Stimulated activated memory B cell treated with anti-CD40 and anti-IgM and Interleukin-4, amounts not matched to agents 10 μg/mL and 1 μg/mL and 100 μg/mL, for 72 hours (primary cell): ENCODE measurements at places on chromosomes 1 and 21.
A peak's percentile ranks its signal among the peaks of the same experiment; 100 is the strongest.

GRCh38 chr1:3031401-3032221 is 10.3 kb downstream of the ACTRT2 start:
- peak; percentile 6 for ATAC-seq

DNA sequence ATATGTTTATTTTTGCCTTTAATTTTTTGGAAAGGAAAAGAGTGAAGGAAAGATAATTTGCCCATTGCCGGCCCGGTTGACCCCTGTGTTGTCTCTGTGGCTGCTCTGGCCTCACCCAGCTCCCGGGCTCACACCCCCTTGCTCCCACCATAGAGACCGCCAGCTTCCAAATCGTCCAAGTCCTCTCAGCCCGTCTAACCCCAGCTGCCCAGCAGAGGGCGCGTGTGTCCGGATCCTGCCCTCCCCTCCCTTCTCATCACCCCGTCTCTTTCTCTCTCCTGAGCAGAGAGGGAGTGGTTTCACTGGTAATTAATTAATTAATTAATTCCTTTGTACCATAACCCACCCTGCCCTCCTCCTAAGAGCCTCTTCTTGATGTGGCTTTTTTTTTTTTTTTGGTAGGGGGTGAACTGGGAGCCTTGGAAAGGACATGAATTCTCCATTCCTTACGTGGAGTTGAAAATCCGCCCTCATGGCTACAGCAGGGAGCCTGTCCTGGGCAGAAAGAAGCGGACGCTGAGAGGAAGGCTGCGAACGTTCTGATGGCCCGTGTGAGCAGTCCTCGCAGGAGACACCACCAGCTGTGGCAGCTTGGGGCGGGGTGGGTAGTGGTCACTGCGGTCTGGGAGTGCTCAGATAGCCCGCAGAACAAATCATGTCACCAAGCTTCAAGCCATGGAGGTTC is 45.9 kb downstream of the KIAA0040 start:
- ATAC-seq = peak; percentile 60

GRCh38 chr1:17887661-17888371 is 132.7 kb downstream of the ACTL8 start:
- no peak for ATAC-seq

- ATAC-seq = peak; percentile 92
Measured at GRCh38 chr1:221166559-221167318, 287.5 kb downstream of the HLX start.

GRCh38 chr1:162294015-162294414 is 82.6 kb downstream of the SPATA46 start:
- ATAC-seq = no peak

DNA sequence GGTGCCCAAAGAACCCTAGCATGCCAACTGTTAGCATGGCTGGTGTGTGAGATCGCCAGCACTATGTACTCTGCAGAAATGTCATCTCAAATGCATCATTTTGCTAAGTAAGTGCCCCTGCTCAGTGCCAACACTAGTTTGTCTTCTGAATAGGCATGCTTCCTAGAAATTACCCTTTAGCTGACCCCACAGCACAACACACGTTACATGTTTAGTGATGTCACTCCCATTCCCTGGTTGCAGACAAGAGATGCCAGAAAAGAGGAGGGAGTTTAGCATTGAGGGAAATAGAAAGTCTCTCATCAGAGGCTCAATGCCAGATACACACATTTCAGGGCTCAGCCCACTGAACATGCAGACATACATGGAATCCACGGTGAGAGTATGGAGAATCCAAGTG is 9.3 kb upstream of the ST6GALNAC3 start:
- no peak for ATAC-seq

GRCh38 chr1:237814319-237814924 is 76.3 kb downstream of the ZP4 start:
- no peak for ATAC-seq

DNA sequence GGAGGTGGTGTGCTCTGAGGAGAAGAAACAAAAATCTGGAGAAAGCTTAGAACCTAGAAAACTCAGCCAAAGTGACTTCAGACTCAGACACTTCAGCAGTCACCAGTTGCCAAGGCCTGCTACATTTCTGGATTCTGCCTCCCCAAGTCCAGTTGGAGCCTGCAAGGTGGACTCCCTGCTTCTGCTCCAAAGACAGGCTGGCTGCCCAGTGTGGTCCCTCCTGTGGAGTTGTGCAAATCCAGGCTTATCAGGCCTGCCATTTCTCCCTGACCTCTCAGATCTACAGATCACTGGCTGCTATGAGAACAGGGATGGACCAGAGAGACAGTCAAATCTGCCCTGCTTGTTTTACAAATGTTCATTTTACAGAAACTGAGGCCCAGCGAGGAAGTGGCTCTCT is 9.9 kb downstream of the CACHD1 start:
- peak; percentile 40 for ATAC-seq

DNA sequence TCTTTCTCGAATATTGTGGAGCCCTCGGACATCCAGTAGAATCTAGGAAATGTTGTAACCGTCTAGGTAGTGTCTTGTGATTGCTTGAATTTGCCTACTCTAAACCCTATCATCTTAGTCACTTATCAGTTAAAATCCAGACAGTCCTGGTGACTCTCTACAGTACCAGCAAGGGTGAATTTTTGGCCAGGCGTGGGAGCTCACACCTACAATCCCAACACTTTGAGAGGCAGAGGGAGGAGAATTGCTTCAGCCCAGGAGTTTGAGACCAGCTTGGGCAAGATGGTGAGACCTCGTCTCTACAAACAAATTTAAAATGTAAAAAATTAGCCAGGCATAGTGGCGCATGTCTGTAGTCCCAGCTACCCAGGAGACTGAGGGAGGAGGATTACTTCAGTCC is 230.9 kb downstream of the CHRM3 start:
- ATAC-seq = no peak

- ATAC-seq = peak; percentile 95
Measured at GRCh38 chr1:89719502-89720306, 86.8 kb downstream of the LRRC8C start.

DNA sequence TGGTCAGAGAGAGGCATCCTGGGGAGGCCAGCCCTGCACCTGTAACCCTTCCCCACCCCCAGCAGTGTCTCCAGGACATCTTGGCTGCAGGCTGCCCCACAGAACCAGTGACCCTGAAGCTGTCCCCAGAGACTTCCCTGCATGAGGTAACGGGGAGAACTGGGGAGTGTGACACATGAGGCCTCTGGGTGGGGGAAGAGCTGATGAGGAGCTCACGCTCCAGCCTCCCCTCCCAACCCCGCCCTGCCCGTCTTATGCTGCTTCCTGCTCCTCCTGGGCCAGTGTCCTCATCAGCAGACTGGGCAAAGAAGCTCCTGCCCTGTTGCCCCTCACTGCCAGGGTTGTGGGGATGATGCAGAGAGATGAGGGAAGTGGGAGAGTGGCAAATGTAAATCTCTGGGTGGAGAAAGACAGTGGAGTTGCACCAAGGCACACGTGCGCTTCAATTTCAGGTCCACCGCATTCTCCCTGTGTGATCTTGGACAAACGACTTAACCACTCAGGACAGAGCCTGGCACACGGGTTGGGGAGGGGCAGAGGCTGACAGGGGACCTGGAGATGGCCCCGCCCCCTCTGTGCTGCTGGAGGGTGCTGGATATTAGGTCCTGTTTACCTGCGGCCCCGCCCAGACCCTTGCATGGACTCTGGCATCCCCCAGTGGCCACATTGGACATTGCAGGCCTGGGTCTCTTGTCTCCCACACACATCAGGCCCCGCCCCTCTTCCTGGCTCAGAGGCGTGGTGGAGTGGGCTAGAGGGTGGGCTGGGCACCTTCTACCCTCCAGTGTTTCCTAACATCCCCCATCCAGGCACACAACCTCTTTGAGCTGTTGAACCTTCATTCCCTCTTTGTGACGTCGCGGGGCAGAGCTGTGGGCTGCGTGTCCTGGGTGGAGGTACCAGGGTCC is 12.3 kb downstream of the CLCNKB start:
- peak; percentile 84 for ATAC-seq
